CD4-positive, CD25-positive, alpha-beta regulatory T cell (primary cell): ENCODE measurements at places on chromosomes 5 and 9.

DNA sequence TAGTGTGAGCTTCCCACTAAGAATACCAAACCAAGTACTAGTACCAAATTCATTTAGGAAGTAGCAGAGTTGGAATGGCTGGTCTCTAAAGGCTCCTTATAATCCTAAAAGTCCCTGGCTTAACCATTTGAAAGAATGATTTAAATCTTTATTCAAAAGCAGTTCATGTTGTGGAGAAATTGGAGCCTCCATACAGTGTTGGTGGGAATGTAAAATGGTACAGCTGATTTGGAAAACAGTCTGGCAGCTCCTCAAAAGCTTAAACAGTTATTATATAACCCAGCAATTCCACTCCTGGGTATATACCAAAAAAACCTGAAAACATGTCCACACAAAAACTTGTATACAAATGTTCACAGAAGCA, 2.9 kb downstream of the PLIN2 start:
- no peaks in the 10 kb centered on the region for H3K27me3 ChIP-seq
- peaks cover 39% of the 10 kb centered on the region for H3K4me1 ChIP-seq
- H3K27ac ChIP-seq: peak overlapping the region; percentile 30
- peaks cover 28% of the 10 kb centered on the region for H3K36me3 ChIP-seq

- H3K4me3 ChIP-seq: no peak overlapping the region
- H3K4me1 ChIP-seq: no peaks in the 10 kb centered on the region
- no peaks in the 10 kb centered on the region for H3K36me3 ChIP-seq
- no peak for DNase-seq
- no peak overlapping the region for H3K27ac ChIP-seq
These were observed 53.2 kb downstream of the C5orf22 start for GRCh38 chr5:31585166-31585894.

- no peaks in the 10 kb centered on the region for H3K27me3 ChIP-seq
- H3K36me3 ChIP-seq: no peaks in the 10 kb centered on the region
- H3K4me1 ChIP-seq: peaks cover 18% of the 10 kb centered on the region
- peak overlapping the region; percentile 66 for H3K4me3 ChIP-seq
- peak overlapping the region; percentile 59 for H3K27ac ChIP-seq
These were observed 14.4 kb downstream of the FAM169A start for GRCh38 chr5:74851684-74852353.

- H3K27ac ChIP-seq: no peak overlapping the region
- H3K4me1 ChIP-seq: no peaks in the 10 kb centered on the region
- no peak overlapping the region for H3K4me3 ChIP-seq
- no peak for DNase-seq
- no peaks in the 10 kb centered on the region for H3K27me3 ChIP-seq
- no peaks in the 10 kb centered on the region for H3K36me3 ChIP-seq
These were observed 72.8 kb upstream of the EFNA5 start for GRCh38 chr5:107743373-107744000.

DNA sequence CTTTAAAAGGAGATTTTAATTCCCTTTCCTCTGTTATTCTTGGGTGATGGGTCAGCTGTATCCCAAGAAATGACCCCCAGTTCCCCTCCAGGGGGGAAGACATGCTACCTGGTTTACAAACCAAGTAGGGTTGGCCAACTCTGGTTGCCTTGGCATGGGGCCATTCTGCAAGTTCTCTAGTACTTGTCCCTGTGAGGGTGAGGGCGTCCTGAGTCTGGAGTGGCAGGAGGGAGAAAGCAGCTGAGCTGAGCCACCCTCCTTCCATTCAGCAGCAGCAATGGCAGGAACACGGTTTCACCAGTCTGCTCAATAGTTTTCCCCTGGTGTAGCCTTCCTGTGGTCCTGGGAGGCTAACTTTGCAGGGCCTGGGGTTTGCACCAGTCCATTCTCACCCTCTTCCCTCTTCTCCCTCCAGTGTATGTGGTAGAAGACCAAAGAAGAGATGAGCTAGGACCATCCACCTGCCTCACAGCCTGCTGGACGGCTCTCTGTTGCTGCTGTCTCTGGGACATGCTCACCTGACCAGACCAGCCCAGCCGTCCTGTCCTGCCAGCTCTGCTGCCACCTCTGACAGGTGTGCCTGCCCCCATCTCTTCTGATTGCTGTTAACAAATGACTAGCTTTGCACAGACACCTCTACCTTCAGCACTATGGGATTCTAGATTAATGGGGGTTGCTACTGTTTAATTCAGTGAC, 59.9 kb downstream of the PFDN1 start:
- peaks cover 10% of the 10 kb centered on the region for H3K36me3 ChIP-seq
- H3K27ac ChIP-seq: no peak overlapping the region
- H3K4me3 ChIP-seq: no peak overlapping the region
- no peaks in the 10 kb centered on the region for H3K27me3 ChIP-seq
- no peak for DNase-seq

DNA sequence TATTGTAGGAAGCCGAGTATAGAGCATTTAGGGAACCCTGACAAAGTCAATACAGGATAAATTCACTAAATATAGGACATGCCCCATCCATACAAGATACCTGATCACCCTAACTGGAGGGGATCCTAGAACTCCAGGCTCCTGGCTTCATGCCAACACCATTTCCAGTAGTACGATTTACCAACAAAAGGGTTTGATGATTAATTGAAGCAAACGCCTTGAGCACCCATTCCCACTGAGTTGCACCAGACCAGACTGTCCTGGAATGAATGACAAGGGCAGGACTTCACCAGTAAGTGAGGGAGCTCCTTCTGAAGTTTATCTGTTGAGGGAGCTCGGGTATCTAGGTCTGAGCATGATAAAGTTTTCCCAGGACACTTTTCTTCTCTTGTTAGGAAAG, 327.2 kb upstream of the MSX2 start:
- DNase-seq: no peak
- no peaks in the 10 kb centered on the region for H3K27me3 ChIP-seq
- H3K4me1 ChIP-seq: no peaks in the 10 kb centered on the region
- H3K36me3 ChIP-seq: no peaks in the 10 kb centered on the region
- H3K27ac ChIP-seq: no peak overlapping the region

GRCh38 chr9:23483566-23483965, 342.5 kb downstream of the ELAVL2 start:
- no peaks in the 10 kb centered on the region for H3K4me1 ChIP-seq
- H3K27ac ChIP-seq: no peak overlapping the region
- no peak for DNase-seq

GRCh38 chr5:176381979-176382378, 6.4 kb downstream of the NOP16 start:
- no peak overlapping the region for H3K27ac ChIP-seq
- H3K36me3 ChIP-seq: peaks cover 53% of the 10 kb centered on the region

- peak overlapping the region; percentile 32 for H3K4me3 ChIP-seq
- H3K27ac ChIP-seq: no peak overlapping the region
- no peaks in the 10 kb centered on the region for H3K36me3 ChIP-seq
- no peak for DNase-seq
- peaks cover 18% of the 10 kb centered on the region for H3K4me1 ChIP-seq
These were observed 136.3 kb downstream of the TENT4A start for GRCh38 chr5:6849316-6850105.

GRCh38 chr5:111776913-111777781, 20.2 kb upstream of the NREP start:
- no peak overlapping the region for H3K4me3 ChIP-seq
- H3K4me1 ChIP-seq: no peaks in the 10 kb centered on the region
- H3K27me3 ChIP-seq: no peaks in the 10 kb centered on the region
- H3K36me3 ChIP-seq: no peaks in the 10 kb centered on the region
- no peak for DNase-seq
- H3K27ac ChIP-seq: no peak overlapping the region

DNA sequence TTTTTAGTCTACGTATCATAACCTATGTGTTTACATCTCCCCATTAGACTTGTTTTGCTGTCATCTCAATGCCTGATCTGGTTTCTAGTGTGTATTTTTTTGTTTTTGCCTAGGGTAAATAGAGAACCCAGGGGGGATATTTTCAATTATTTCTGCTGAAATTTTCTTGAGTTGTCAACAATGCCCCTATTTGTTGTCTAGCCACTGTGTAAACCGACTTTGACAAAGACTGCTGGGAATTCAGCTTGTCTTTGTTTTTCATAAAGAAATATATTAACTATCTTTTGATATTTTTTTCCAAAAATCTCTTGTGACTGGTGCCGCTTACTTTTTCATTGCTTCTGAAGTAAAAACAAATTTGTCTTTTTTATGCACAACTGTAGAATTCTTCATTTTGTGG, 28.1 kb downstream of the MACIR start:
- H3K4me3 ChIP-seq: no peak overlapping the region
- no peaks in the 10 kb centered on the region for H3K27me3 ChIP-seq
- no peaks in the 10 kb centered on the region for H3K4me1 ChIP-seq
- no peaks in the 10 kb centered on the region for H3K36me3 ChIP-seq

GRCh38 chr5:139955616-139956273, 87.4 kb downstream of the NRG2 start:
- H3K4me1 ChIP-seq: no peaks in the 10 kb centered on the region
- no peak for DNase-seq
- no peaks in the 10 kb centered on the region for H3K36me3 ChIP-seq
- H3K27ac ChIP-seq: no peak overlapping the region
- H3K4me3 ChIP-seq: no peak overlapping the region

DNA sequence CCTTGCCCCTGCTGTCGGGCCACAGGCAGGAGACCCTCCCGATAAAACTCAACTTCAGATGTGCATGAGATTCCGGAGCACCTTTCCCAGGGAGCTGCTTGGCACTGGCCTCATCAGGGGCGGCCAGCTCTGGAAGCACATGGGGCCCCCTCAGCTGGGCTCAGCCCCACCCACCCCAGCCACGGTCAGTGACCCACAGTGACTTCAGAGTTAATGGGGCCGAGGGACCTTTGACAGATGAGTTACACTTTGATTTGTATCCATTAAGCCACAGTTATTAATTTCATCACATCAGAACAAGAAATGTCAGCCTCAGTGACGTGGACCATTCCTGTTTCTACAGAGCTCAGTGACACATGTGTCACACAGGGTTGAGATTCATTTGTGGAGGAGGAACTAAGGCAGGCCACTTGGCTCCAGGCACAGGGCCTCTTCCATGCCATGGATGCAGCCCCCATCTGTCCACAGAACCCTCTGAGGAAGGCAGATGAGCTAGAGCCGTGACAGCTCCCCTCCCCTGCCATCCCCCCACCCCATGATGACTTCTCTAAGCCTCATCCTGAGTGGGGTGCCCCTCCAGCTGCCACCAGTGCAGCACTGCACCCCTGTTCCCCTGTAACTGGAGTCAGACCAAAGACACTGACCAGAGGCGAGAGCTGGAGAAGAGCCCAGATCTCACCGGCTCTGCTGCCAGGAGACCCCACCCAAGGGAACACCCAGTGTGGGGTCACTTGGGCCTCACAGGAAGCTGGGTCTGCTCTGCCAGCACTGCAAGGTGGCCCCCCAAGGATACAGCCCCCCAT, 69.4 kb upstream of the ADAMTS2 start:
- H3K27ac ChIP-seq: no peak overlapping the region
- no peaks in the 10 kb centered on the region for H3K4me1 ChIP-seq
- H3K36me3 ChIP-seq: no peaks in the 10 kb centered on the region
- no peak for DNase-seq
- no peak overlapping the region for H3K4me3 ChIP-seq

DNA sequence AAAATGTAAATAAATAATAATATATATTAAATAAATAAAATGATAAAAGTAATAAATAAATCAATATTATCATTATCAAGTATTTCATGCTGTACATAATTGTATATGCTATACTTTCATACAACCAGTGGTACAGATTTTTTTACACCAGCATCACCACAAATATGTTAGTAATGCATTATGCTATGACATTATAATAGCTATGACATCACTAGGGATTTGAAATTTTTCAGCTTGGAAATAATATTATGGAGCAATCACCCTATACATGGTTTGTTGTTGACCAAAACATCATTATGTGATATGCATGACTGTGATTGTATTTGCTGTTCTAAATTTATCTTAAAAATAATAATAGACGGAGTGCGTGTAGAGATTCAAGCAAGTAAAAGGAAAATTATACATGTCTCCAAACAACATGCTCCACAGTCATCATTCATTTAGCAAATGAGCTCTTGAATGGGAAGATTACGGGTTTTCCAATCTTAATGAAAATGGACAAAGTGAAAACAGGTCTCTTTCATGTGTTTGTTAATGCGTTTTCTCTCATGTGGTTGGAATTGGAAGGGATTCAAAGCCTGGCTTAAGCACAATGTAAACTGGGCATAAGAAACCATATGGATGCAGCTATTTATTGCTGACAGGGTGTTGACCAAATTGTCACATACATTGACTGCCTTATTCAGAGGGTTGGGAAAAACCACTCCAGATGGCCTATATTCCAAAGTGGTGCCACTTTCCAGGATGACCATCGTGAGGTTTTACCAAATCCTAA, 643.0 kb upstream of the RGMB start:
- no peak for DNase-seq
- H3K4me1 ChIP-seq: no peaks in the 10 kb centered on the region
- no peak overlapping the region for H3K4me3 ChIP-seq
- H3K27ac ChIP-seq: no peak overlapping the region
- no peaks in the 10 kb centered on the region for H3K27me3 ChIP-seq

GRCh38 chr5:159440235-159440634, 109.9 kb upstream of the IL12B start:
- no peak overlapping the region for H3K27ac ChIP-seq
- no peak overlapping the region for H3K4me3 ChIP-seq

DNA sequence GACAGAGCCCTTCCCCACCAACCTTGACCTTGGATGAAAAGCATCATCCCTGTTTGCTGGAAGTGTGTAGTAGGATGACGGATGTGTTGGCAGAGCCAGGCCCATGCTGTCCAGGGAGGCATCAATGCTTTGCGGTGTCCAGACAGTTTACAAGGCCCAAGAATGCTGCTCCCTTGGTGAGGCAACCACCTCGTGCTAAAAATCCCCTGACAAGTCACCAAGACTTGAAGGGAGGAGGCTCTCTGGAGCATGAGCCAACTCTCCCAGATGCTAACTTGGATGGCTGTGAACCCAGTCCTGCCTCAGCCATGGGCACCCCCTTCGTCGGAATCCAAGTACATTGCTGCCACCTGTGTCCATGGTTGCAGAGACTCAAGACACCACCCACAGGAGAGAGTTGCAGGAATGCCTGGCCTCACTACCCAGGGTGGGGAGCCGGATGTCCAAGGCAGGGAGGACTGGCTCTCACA, 9.5 kb upstream of the NKD2 start:
- H3K4me1 ChIP-seq: peaks cover 12% of the 10 kb centered on the region
- H3K36me3 ChIP-seq: no peaks in the 10 kb centered on the region
- no peak for DNase-seq

GRCh38 chr5:104951829-104952228, 1389.2 kb upstream of the NUDT12 start:
- DNase-seq: no peak
- no peaks in the 10 kb centered on the region for H3K4me1 ChIP-seq
- H3K27me3 ChIP-seq: no peaks in the 10 kb centered on the region
- no peaks in the 10 kb centered on the region for H3K36me3 ChIP-seq
